CD8-positive, alpha-beta memory T cell (primary cell): ENCODE measurements at places on chromosomes 7 and 10.

GRCh38 chr10:102555781-102556328 lies 52.1 kb downstream of the SUFU start:
- no peak for DNase-seq
- H3K4me1 ChIP-seq: no peaks in the 10 kb centered on the region
- H3K27me3 ChIP-seq: no peaks in the 10 kb centered on the region
- no peak overlapping the region for H3K4me3 ChIP-seq
- no peak overlapping the region for H3K27ac ChIP-seq

DNA sequence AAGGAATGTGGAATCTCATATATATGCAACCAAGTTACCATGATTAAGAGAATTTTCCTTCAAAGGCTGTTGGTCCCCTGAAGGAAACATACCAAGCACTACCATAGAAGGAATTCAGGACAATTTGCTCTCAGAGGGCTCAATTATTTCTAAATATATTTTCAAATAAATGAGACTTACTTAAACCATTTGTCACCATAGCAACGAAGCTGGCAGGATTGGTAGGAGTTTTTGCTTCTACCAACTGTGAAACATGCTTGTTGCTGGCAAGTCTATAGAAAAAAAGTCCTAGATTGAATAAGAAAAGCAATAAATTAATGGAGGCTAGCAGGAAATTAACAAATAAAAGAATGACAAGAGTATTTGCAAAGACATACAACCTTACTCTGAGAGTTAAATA lies 156.9 kb upstream of the NPSR1 start:
- no peaks in the 10 kb centered on the region for H3K27me3 ChIP-seq
- no peaks in the 10 kb centered on the region for H3K4me1 ChIP-seq
- no peak overlapping the region for H3K27ac ChIP-seq
- DNase-seq: no peak
- no peak overlapping the region for H3K4me3 ChIP-seq

GRCh38 chr7:35551321-35552081 lies 143.4 kb downstream of the HERPUD2 start:
- no peak overlapping the region for H3K4me3 ChIP-seq
- DNase-seq: no peak
- H3K27me3 ChIP-seq: no peaks in the 10 kb centered on the region
- H3K4me1 ChIP-seq: no peaks in the 10 kb centered on the region
- H3K27ac ChIP-seq: no peak overlapping the region

DNA sequence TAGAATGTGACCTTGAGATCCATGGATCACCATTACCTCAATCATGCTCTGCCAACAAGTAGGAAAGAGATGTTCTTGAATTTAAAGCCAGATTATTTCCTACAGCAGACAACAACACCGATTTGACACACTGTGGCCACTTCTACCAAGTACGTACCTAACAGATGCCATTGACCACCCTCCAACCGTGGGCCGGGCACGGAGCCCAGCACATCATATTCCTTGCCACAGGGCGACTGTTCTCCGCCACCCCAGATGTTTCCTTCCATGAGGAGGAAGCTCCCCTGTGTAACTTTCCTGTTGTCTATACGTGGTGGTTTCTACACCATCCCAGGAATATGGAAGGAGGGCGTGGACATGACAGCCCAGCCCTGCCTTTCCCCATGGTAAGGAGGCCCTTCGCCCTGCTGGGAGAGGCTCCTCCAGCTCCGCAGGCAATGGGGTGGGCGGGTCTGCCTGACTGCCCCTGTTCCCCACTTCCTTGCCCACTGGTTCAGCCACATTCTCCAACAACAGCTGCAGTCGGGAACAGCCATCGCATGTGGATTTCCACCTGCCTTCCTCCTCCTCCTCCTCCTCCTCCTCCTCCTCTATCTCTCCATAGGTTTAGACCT lies 7.2 kb downstream of the CHST15 start:
- H3K4me3 ChIP-seq: no peak overlapping the region
- H3K36me3 ChIP-seq: no peaks in the 10 kb centered on the region
- no peak overlapping the region for H3K27ac ChIP-seq
- no peaks in the 10 kb centered on the region for H3K4me1 ChIP-seq

- H3K36me3 ChIP-seq: no peaks in the 10 kb centered on the region
- H3K4me3 ChIP-seq: no peak within 1 kb of the TSS
- no peak within 1 kb of the TSS for H3K27ac ChIP-seq
- DNase-seq: no peak
Measured at GRCh38 chr7:94907026-94907810, at the start of gene PPP1R9A. Gene PPP1R9A, plus strand, starts transcription at chr7:94907594. Its CDS starts 2,520 bp downstream, at chr7:94910114.

GRCh38 chr10:100907773-100908363 lies 4.9 kb upstream of the SLF2 start:
- H3K4me3 ChIP-seq: no peak overlapping the region
- no peaks in the 10 kb centered on the region for H3K27me3 ChIP-seq
- H3K4me1 ChIP-seq: peaks cover 7% of the 10 kb centered on the region
- no peaks in the 10 kb centered on the region for H3K36me3 ChIP-seq

GRCh38 chr10:63699785-63700613 lies 178.8 kb downstream of the REEP3 start:
- H3K27me3 ChIP-seq: no peaks in the 10 kb centered on the region
- DNase-seq: no peak
- no peaks in the 10 kb centered on the region for H3K36me3 ChIP-seq
- H3K4me3 ChIP-seq: no peak overlapping the region
- H3K27ac ChIP-seq: no peak overlapping the region

GRCh38 chr7:79604841-79605240 lies 151.4 kb upstream of the MAGI2 start:
- no peaks in the 10 kb centered on the region for H3K27me3 ChIP-seq
- no peak overlapping the region for H3K4me3 ChIP-seq
- no peak for DNase-seq

DNA sequence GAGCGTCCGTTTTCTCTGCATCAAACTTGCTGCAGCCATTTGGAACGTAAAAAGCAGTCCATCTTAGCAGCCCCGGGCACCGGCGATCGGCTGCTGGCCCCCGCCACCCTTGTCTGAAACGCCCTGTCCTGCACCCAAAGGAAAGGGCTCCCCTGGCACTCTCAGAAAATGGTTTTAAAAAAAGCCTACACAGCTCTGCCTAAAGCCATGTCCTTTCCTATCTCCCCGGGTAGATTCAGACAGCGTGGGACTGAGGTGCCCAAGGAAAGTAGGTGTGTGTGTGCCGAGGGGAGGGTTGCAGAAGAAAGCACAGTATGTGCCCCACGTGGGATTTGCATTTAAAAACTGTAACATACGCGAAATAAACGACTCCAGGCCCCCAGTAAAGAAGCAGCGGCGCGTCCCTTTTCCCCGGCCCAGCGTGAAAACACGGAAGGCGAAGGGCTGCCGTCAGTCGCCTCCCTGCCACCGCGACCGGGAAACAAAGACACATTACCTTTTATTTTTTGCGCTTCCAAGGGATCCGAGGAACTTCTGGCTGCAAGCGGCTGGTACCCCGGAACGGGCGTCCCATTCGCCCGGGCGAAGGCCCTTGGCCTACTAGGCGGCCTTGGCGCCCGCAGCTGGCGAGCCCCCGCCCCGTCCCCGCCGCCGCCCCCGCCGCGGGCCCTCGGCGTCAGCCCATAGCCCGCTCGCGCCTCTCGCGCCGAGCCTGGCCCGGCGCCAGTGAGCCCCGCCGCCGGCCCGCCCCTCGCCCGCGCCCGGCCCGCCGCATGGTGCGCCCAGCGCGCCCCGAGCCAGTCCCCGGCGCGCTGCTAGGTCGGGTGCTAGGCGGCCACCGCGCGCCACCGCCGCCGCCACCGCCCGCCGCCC lies 304.6 kb downstream of the PRPF18 start:
- no peak overlapping the region for H3K27ac ChIP-seq
- H3K4me3 ChIP-seq: peak overlapping the region; percentile 34
- H3K27me3 ChIP-seq: peaks cover 28% of the 10 kb centered on the region
- no peaks in the 10 kb centered on the region for H3K36me3 ChIP-seq
- no peaks in the 10 kb centered on the region for H3K4me1 ChIP-seq
- DNase-seq: no peak

DNA sequence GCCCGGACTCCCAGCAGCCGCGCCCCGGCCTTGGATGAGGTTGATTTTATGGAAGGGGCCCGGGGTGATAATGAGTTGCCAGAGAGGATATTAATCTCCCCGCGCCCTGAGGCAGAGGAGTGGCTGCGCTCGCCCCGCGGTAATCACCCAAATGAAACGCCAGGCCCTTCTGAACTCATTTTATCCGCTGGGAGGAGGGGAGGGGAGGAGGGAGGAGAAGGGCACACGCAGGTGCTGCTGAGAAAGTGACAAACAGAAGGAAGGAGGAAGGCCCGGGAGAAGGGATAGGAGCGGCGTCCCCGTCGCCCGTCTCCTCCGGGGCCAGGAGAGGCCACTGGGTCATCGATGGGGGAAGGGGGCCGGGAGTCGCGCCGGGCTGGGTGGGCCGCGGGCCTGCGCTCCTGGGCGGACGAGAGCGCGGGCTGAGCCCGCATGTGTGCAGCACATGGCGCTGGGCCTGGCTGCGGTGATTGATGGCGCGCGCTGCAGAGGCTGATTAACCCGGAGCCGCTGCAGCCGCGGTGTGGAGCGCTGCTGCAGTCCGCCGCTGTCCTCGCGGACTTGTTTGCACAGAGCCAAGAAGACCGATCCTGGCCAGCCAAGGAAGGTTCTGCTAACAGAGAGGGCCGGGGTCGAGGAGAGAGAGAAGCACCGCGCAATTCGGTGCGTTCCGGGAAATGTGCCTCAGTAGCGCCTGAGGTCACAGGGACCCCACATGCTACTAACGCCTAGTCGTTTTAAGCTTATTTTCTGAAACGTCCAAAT lies 6.5 kb downstream of the MNX1 start:
- H3K27me3 ChIP-seq: peaks cover 33% of the 10 kb centered on the region
- peaks cover 21% of the 10 kb centered on the region for H3K4me1 ChIP-seq
- DNase-seq: no peak
- H3K27ac ChIP-seq: no peak overlapping the region
- no peak overlapping the region for H3K4me3 ChIP-seq

DNA sequence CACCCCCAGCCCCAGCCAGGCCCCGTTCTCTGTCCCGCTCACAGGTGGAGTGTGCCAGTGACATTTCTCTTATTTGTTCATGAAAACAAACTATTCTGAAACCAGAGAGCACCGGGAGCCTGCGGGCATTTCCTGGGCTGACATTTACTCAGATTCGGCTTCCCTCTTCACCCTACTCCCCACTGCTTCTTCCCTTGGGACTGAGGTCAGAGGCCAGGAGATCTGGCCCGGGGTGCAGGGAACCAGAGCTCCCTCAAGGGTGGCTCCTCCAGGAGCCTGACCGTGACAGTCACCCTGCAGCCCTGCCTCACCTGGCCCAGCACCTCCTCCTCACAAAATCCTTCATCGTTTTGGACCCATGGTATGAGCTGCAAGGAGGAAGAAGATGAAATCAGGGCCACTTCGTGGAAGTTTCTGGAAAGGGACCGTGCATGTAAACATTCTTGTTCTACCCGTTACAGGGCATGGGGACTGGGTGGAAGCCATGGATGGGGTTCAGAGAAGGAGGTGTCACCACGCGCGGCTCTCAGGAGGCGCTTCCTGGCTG lies 12.2 kb downstream of the BHLHA15 start:
- H3K4me3 ChIP-seq: no peak overlapping the region
- DNase-seq: no peak
- H3K36me3 ChIP-seq: no peaks in the 10 kb centered on the region
- no peaks in the 10 kb centered on the region for H3K4me1 ChIP-seq

DNA sequence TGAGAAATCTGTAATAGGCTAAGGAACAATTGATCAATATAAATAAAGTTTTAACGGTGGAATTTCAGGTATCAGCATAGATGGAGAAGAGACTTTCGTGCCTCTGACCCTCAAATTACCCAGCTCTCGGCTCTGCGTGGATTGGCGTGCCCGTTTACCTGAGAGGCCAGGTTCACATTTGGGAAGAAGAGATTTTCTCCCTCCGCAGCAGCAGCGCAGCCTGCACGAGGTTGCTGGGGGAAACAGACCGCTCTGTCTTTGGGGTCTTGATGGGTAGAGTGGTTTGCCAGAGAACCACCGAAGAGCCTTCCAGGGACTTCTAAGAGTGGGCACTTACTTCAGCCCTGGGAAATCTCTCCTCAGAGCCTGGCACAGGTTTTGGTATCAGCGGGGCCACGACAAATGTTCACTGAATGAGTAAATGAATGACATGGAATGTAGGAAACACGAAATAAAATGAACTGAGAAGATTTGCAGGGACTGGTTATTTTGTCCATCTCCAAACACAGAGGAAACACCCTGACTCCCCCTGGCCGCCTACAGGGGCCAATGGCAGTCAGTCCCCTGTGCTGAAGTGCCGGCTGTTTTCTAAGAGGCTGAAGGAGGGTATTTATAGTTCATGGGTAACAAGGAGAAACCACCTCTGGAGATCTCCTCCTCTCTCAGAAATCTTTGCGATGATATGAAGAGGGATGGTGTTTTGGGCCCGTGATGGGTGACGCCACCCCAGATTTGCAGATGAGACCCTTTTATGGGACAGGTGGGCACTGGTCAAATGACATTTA lies 338.5 kb downstream of the ADARB2 start:
- no peaks in the 10 kb centered on the region for H3K36me3 ChIP-seq
- no peaks in the 10 kb centered on the region for H3K27me3 ChIP-seq
- DNase-seq: no peak
- no peak overlapping the region for H3K4me3 ChIP-seq

DNA sequence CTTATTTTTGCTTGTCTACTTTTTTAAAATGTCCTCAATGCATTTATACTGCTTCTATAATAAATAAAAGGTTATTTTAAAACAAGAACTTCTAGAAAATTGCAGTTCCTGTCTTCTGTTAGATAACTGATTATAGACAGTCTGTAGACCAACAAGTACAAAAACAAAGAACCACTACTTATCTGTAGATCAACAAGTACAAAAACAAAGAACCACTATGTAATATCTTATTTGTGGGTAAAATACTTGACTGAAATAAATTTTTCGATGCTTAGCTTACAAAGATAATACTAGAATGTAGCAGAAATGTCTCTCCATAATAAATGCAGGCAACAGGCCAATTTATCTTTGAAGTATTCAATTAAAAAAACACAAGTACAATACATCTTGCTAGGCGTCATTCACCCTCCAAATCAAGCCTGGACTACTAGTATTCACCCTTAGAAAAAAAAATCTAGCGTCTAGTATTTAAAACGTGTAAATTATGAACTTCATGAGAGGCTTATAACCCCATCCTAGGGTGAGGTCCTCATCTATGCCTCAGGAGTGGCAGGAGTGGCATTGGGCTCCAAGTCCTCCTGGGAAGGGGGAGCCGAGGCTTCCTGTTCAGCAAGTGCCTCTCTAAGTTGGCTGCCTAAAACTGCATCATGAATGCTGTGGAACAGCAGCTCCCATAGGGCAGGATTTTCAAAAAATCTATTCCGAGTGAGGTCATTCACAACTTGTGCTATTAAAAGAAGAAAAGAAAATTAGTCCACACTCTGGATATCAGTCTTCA lies 26.6 kb downstream of the PSMC2 start:
- no peaks in the 10 kb centered on the region for H3K4me1 ChIP-seq
- H3K36me3 ChIP-seq: peaks cover 3% of the 10 kb centered on the region
- no peak overlapping the region for H3K27ac ChIP-seq

- no peak overlapping the region for H3K4me3 ChIP-seq
- H3K36me3 ChIP-seq: peaks cover 8% of the 10 kb centered on the region
- no peak overlapping the region for H3K27ac ChIP-seq
- peaks cover 12% of the 10 kb centered on the region for H3K4me1 ChIP-seq
- DNase-seq: no peak
Measured at GRCh38 chr7:47982610-47983009, 3.2 kb upstream of the HUS1 start.
